Activated naive CD4-positive, alpha-beta T cell treated with anti-CD3 and anti-CD28 coated beads for 36 hours (primary cell): ENCODE measurements at places on chromosomes 5 and 9. TPM values are rescaled to one million over a fixed set of nuclear protein-coding genes. Genes with fewer than 3 reads are reported as not detected.

GRCh38 chr5:86862093-86862492 is 244.4 kb downstream of the COX7C start:
- DNase-seq: no peak

DNA sequence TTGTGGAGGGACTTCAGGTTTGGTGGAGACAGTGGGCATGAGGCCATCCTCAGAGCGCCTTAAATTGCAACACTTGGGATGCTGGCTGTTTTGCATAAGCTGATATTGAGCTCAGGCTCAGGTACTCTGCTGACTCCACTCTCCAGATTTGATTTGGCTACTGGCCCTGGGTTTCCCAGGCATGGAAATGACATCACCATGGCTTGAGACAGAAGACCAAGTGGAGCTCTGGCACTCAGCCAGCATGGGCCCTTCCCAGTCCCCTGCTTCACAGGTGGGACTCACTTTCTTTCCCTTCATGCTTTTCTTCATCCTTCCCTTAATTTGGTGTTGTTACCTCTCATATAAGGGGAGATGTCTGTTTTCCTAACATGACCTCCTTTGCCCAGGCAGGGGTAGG is 72.0 kb upstream of the IL12B start:
- no peak for DNase-seq

GRCh38 chr9:136669791-136670464 is 7.2 kb downstream of the EGFL7 start:
- no peak for DNase-seq

DNA sequence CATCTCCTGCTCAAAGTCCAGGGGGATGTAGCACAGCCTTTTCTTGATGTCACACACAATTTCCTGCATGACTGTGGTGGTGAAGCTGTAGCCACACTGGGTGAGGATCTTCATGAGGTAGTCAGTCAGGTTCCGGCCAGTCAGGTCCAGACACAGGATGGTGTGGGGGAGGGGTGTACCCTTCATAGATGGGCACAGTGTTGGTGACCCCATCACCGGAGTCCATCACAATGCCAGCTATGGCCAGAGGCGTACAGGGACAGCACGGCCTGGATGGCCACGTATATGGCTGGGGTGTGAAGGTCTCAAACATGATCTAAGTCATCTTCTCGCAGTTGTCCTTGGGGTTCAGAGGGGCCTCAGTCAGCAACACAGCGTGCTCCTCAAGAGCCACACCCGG is 19.7 kb upstream of the SPZ1 start:
- no peak for DNase-seq

DNA sequence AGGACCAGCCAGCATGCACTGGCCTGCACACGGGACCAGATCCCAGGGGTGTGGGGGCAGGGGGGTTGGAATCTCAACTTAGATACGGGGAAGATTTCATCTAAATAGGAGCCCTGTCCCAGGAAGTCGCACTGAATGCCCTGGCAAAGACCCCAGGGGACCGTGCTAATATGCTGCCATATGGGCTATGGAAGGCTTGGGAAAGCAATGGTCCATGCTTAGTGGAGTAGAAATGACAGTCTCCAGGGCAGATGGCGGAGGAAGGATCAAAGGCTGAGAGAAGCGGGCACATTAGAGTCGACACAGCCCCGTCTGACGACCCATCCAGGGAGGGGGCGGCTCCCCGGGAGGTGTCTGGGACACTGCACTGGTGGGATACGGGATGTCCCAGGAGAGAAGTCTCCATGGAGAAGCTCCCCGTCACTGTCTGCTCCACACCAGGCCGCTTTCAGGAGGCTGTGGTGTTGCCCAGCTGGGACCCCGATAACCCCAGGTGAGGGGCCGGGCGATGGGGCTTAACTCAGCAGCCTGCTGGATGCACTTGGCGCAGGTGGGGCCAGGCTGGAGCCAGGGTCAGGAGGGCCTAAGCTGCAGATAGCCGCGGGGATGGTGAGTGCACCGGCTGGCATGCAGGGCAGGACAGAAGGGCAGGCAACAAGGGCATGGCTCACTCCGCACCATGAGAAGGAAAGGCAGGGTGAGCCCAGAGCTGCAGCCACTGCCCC is 377.7 kb upstream of the IRX1 start:
- DNase-seq: no peak

Gene MYMK
- total RNA-seq: not detected

DNA sequence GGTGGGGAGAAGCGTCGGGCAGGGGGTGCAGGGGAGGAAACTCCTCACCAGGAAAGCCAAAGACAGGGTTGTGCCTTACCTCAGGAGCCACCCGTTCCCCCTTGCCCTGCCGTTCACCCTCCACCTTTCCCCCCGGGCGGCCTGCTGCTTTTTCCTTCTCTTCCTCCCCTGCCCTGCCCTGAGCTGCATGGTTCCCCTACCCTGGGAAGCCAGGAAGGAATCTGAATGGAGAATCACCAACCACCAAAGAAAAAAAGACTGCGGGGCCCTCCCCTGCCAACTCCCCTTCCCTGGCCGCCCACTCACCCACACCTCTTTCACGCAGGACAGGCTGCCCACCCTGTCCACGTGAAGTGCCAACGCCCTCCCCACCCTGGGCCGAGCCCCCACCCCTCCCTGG is 820 bp upstream of the NFX1 start:
- peak; percentile 45 for DNase-seq

DNA sequence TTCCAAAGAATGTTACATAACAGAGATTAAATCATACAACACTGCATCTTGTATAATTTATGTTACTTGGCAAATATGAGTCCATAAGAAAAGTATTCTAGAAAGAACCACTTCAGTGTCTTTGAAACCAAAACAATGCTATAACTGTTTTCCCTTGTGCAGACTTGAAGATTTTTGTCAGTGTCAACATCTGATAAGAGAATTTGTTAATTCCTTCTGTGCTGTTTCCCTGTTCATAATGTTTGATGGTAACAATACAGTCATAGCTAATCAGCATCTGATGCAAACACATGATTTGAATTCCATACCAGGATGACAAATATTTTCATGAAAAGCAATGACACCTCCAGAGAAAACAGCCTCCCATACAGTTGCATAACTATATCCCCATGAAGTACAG is 306.8 kb downstream of the SEMA5A start:
- no peak for DNase-seq

Gene PIP5K1B
- 0.38 TPM for total RNA-seq

- DNase-seq: no peak
Measured at GRCh38 chr5:169178754-169179153, 122.2 kb downstream of the SLIT3 start.

GRCh38 chr9:121369595-121370265 is at the start of gene STOM:
TSS of gene STOM (minus strand) at chr9:121370250. CDS start at chr9:121370187, 63 bp downstream.
- peak; percentile 74 for DNase-seq

Gene CDH18
- total RNA-seq: not detected

GRCh38 chr5:50320131-50320749 is 120.8 kb downstream of the EMB start:
- DNase-seq: no peak

Gene PDZD2
- 0.05 TPM for total RNA-seq

GRCh38 chr5:171505473-171506043 is 86.1 kb downstream of the FGF18 start:
- no peak for DNase-seq

DNA sequence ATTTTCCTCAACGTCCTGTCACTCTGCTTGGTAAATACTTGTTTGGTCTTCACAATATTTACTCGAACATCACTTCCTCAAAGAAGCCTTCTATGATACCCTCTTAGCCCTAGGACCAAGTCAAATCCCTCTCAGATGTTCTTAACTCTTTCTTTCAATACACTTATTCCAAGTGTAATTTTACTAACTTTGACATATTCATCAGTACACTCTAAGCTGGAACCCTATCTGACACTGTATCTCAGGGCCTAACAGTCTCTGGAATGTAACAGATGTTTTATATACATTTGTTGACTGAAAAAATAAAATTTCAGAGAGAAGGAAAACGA is 19.6 kb downstream of the SIL1 start:
- no peak for DNase-seq

DNA sequence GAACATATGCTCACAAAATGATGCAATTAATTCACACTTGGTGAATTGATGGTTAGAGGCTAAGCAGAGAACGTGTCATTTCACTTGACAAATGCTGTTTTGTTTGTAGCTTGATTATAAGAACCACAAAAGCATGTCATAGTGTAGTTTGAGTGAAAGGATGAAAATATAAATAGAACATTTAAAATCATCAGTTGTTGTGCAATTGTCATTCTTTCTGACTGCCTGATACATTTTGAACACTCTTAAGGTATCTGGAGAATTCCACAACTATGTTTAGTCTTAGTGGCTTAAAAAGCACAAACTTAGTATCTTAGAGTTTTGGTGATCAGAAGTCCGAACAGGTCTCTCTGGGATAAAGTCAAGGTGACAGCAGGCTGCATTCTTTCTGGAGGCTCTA is 129.4 kb downstream of the BASP1 start:
- DNase-seq: no peak

DNA sequence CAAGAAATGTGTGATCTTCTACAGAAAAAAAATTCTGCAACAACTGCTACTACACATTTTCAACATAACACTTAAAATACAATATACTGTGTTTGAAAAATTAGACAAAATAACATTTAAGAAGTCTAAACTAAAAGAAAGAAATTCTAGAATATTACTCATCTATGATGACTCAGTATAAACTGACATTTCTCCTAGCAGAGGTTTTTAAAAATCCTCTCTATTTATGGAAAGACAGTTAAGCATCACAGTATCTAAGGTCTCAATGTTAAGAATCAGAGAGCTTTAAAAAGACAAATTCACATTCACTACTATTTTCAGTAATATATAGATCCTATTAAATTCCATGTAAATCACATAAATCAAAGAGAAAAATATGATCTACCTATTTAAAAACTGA is 61.3 kb downstream of the NR2F1-AS1 start:
- DNase-seq: no peak

GRCh38 chr5:73625944-73626811 is at the start of gene ARHGEF28:
TSS of gene ARHGEF28 (plus strand) at chr5:73626196. CDS start at chr5:73684852, 58,656 bp downstream.
- peak; percentile 15 for DNase-seq

DNA sequence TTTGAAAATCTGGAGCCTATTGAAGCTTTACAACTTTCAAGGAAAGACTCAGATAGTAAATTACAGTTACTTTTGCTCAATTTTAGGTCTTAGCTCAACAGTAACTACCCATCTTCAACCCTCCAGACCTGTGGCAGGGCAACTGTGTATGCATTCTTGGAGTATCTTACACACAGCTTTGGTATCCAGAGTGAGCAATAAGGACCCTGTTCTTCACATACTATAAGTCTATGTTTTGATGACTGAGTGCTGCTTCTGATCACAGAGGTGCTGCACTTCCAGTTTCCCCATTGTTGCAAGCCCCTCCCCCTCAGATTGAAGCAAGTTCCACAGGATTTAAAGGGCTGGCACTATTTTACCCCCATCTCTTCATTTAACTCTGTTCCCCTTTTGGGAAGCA is 737.4 kb upstream of the GRAMD2B start:
- DNase-seq: no peak

- DNase-seq: no peak
Measured at GRCh38 chr5:77235846-77236721, 25.6 kb downstream of the PDE8B start.

Gene BHMT
- not detected for total RNA-seq

GRCh38 chr9:33273972-33274328 is 9.1 kb downstream of the CHMP5 start:
- no peak for DNase-seq

Gene PCDHB9
- not detected for total RNA-seq

GRCh38 chr9:33304362-33304761 is 14.0 kb downstream of the NFX1 start:
- no peak for DNase-seq
